Activated T-helper 1 cell treated with anti-CD3 and anti-CD28 coated beads, Interleukin-2, amount 50 U/mL, for 16 hours (primary cell): ENCODE measurements at places on chromosomes 4 and X.

GRCh38 chrX:42276982-42277690 lies 353.8 kb upstream of the CASK start:
- DNase-seq: no peak

DNA sequence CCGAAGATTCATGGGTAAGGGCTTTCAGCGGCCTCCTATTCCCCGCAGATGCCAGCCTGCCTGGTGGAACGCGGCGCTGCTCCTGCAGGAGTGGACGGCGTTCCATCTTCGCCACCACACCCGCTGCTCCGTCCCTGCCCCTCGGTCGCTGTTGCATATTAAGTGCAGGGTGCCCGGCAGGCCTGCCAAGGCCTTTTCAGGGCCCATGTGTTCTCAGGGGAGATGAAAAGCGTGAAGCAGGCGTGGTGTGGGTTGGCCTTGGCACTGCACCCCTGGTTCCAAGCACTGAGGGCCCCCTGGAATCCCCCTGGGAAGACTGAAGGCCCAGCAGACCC lies 52.0 kb downstream of the SORCS2 start:
- DNase-seq: no peak

DNA sequence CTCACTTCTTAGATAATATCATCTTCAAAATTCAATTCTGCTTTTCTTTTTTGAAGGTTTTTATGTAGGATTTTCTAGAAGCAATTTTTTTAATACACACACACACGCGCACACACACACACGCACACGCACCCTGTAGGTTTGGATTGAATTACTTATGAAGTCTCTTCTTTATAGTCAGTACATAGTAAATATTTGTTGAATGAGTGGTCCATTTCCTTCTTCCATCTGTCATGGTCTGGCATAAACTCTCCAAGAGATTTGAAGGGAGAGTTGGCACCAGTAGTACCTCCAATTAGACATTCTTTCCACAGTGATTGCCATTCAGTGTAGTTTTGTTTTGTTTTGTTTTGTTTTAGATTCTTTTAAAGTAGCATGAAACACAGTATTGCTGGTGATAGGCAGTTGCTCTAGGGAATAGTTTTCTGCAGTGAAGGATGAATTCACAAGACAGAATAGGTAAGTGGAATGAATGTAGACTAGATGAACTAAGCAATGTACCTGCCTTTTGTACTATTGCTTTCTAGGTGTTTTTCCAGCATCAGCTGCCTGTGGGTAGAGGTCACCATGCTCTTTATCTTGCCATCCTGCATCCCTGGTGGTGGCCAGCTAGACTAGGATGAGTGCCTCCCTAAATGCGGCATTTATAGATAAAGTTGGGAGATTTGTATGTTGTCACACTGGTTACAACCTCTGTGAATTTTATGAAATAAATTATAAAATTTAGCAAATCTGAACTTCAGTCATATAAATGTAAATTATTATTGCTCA lies 20.5 kb downstream of the PDLIM5 start:
- DNase-seq: no peak

- no peak for DNase-seq
These were observed 105.5 kb upstream of the PSAPL1 start for GRCh38 chr4:7540206-7540605.

DNA sequence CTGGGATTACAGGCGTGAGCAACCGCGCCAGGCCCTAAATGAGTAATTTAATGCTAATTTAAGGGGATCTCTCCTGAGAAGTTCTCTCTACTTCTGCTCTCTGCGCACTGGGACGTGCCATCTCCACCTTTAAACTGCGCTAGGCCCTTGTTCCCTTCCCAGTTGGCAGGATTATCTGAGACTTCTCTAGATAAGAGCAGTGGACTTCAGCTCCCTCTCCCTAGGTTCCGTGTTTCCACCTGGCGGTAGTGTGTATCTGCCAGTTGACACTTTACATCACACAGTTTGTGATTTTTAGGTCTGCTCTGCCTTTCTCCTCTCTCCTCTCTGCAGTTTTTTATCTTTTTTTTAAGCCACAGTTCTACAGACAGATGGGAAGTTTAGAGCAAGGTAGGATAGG lies 40.2 kb downstream of the ARHGAP10 start:
- no peak for DNase-seq

- no peak for DNase-seq
These were observed 834.6 kb upstream of the AMOT start for GRCh38 chrX:113675278-113675677.
